NCI-H187 (cell line): ENCODE measurements at places on chromosomes 3 and 15.

GRCh38 chr3:45987368-45988291 is 8.0 kb downstream of the FYCO1 start:
- no peak for DNase-seq

DNA sequence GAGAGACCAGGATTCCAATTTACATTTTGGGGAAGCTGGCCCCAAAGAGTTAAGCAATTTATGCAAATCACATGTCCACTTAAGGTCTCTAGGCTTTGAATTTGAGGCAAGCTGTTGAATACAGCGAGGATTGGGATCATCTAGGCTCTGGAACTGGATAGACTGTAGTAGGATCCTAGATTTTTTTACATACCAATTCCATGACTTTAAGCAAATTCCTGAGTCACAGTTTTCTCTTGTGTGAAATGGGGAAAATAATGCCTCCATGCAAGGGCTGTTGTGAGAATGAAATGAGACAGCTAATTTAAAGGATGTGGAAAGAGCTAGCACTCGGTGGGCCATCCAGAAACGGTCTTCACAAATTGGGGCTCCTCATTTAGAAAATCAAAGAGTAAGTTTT is 103.4 kb downstream of the MINAR1 start:
- DNase-seq, result no peak

- no peak for DNase-seq
Observed at GRCh38 chr15:90031231-90031791, 30.2 kb downstream of the ZNF710 start.

DNA sequence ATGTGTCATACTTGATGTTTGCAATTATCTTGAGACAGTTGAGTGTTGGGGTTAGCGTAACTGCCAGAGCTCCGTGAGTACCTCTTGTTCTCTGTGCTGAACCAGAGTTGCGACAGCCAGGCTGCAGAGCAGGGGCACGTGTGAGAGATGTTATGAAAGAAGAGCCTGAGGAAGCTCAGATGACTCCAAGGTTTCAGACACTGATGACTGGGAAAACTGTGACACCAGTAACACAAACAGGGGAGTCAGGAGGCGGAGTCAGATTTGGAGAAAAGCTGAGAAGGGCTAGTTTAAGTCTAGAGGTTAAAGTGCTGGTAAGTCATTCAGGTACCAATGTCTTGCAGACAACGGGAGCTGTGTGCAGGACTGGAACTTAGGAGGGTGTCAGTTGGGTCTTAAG is 45.0 kb downstream of the BLM start:
- DNase-seq, result no peak
